ENCODE measurements at places on chromosomes 3 and 15.

DNA sequence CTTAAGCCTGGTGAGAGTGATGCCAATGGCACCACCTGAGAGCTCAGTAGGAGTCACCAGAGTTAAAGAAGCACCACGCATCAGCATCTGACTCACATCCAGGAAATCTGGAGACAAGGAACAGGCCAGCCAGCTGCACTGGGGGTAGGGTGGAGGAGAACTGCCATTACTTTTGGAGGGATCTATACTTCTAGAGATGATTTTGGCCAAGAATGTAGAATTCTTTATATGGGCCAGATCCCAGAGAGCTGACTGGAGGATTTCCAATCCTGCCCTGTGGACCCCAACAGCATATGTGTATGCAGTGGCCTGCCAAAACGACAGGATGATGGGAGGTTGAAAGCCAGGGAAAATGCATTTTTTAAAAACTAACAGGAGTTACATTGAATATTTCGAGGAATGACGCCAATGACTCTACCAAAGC lies 29.8 kb downstream of the CCR3 start:
- no peak for DNase-seq

- DNase-seq: no peak
Measured at GRCh38 chr3:156298938-156299337, 178.6 kb downstream of the KCNAB1 start.

GRCh38 chr3:161020256-161020655 lies 84.9 kb downstream of the B3GALNT1 start:
- DNase-seq: no peak

DNA sequence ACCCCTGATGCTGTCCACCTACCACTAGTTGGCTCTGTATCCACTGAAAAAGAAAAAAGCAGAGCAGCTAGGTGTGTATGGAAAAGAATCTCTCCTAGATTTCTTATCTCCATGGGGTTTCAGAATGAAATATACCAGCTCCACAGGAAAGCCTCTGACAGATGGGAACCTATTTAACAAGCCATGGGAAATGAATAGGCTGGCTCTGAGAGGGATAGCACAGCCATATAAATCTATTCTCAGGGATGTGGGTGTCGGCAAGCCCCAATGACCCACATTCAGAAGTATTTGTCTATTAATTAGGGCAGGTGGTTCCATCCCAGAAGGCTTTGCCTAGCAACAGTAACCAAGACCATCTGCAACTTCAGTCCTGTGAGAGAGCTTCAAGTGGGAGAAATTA lies 694.1 kb downstream of the AGBL1 start:
- no peak for DNase-seq

DNA sequence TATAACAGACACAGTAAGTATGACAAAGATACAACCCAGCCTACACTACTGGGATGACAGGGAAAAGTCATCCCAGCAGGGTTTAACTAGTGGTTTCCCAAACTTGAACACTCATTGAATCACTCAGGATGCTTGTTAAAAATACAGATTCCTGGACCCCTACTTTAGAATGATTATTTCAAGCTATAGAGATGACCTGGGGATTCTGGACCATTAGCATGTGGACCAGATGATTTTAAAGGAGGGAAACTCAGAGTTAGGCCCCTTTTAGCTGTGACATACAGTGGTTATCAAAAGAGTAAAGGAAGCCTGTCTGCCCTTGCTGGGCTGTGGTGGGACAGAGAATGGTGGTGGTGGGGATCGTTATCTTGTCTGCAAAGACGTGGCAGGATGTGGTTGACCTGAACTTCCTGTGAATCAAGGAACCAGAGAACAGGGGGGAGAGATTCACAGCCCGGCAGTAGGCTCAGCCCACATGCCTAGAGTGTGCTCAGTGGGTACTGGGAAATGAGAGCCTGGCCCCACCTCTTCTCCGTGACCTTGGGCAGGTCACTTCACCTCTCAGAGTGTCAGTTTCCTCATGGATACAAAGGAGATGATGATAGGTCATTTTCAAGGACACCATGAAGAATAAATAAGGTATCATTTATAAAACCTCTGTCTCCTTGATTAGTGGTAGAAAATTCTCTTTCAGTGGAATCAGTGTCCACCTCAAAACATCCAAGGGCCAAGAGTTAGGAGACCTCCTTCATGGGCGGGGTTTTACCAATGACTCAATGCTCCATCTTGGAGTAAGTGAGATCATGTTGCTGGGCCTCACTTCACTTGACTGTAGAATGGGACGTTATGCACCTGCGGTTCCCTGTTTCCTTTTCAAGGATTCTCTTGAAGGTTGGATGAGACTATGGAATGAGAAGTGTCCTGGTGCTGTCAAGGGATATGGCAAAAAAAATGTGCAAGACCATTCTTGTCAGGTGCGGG lies 306.5 kb downstream of the RPLP1 start:
- DNase-seq: peak; percentile 88

DNA sequence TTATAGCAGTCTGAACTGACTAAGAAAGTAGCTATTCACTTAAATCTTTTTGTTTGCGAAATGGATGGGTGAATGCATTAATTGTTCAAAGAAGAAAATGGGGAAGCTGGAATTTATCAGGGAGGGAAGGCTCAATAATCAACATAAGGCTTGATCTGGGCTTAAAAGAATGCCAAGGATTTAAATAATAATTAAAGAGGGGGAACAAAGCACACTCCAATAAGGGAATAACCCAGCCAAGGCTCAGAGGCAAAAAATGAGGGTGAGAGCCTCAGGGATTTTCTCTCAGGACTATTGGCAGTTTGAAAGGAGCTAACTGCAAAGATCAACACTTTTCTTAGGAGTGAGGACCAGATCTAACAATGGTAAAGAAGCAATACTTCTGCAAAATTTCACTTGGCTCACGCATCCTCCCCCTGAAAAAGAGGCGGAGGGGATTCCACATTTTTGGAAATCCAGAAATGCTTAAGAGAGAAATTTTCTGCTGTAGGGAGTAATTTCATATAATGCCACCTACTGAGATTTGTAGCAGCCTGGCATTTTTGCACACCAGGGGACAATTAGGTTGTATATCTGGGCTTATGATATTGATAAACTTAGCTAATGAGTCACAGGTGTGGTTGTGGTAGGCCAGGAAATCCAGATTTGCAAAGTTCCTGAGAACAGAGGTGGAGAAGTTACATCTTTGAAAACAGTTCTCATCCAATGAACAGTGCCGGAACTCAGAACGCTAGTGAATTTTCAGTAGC lies 405.1 kb downstream of the TUSC7 start:
- DNase-seq: no peak

DNA sequence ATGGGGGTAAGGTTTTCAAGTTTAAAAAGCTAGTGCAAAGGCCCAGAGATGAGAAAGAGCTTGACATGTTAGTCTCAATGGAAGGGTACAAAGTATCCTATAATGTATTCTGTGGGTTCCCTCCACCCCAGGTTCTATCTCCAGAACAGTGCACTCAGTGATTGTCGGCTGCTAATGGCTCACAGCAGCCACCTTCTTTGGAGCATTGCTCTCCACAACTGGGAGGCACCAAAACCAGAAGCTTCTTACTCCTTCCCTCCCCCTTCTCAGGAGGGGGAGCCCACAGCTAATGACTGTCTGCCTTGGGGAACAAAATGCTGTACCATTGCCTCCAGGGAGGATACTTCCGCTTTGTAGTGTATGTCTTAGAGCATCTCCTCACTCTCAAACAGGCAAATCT lies 439.4 kb upstream of the RBMS3 start:
- no peak for DNase-seq

GRCh38 chr3:150285601-150286000 lies 122.5 kb upstream of the TSC22D2 start:
- no peak for DNase-seq

GRCh38 chr3:184982076-184982475 lies 170.1 kb downstream of the VPS8 start:
- no peak for DNase-seq

DNA sequence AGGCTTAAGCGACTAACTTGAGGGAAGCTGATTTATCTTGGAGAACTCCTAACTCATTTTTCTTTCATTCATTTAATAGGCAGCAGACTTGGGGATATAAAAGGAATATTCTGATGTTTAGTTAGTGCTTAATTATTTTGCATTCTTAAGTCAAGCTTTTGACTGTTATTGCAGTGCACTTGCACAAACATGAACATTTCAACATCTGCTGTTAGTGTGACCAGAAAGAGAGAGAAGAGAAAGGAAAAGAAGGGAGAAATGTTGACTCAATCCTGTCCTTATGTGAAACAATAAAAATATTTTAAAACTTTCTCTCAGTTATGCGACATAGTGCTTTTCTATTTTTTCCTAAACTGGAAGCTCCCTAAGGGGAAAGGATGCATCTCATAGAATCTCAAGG lies 507.8 kb downstream of the LPP start:
- DNase-seq: no peak

GRCh38 chr15:39789736-39790135 lies 7.1 kb upstream of the FSIP1 start:
- no peak for DNase-seq

Measured in CD4-positive, alpha-beta T cell treated with Interleukin-17A for 4 hours (primary cell).